Hematopoietic multipotent progenitor cell treated with erythropoietin and hydrocortisone succinate and interleukin-3 and kit ligand, for 15 days (in vitro differentiated cells): ENCODE measurements at places on chromosomes 5 and 9.

DNA sequence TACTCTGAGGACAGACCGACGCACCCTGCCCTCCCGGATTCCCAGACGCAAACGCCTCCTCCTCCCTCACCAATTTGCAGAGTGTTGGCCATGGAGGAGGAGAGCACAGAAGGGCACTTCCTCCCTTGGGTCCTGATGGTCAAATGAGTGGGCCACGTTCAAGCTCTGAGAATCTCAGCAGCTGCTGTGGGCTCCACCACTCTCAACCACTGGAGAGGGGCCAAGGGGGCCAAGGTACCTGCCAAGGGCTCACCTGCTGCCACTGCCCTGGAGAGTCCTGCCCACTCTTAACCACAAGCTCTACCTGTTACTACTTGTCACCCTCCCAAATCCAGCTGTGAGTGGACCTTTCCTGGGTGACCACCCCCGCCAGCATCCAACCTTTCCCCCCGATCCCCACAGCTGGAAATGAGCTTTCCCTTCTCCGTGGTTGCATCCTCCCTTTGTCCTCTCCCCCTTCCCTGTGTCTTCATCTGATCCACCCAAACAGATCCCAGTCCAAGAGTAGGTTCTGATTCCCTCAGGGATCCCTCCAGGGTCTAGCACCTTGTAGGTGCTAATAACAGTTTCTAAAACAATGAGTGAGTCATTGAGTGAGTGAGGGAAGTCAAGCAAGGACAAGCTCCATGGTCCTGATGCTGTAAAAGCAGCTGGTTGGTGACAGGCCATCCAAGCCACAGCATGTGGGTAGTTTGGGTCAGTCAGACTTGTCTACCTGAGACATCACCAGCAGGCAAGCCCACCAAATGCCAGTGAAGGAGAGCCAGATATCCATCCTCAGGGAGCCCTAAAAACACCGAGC is 69.7 kb downstream of the FAM114A2 start:
- DNase-seq: no peak

GRCh38 chr9:4296217-4296616 is 3.7 kb downstream of the GLIS3 start:
- DNase-seq: no peak

DNA sequence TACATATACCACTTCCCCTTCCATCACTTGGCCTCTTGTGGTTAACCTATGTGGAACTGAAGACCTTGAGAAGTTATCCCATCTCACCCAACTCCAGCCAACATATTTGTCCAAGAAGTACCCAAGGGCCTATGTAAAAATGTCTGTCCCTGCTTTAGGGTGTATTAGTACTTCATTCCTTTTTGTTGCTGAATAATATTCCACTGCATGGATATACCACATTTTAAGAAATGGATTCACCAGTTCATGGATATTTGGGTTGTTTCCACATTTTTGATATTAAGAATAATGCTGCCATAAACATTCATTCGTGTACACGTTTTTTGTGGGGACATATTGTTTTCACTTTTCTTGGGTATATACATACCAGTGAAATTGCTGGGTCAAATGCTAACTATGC is 28.6 kb downstream of the IDNK start:
- no peak for DNase-seq

DNA sequence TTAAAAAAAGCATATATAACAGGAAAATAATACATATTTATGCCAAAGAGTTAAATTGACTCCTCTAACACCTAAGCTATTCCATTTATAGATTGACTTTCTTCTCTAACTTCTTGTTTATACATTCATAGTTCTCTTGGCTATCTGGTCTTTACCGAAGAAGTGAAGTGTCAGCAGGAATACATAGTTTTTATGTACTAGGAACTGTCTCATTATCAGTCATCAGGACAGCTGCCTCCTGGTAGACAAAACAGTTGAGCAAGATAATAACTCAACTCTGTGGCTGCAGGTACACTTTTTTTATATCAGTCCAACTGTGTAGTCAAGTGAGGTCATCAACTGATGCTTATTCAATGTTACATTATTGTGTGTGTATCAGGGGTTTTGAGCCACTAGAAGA is 1436.0 kb upstream of the NUDT12 start:
- no peak for DNase-seq

GRCh38 chr9:96425500-96426169 is 7.5 kb upstream of the ZNF367 start:
- DNase-seq: no peak

- DNase-seq: no peak
Measured at GRCh38 chr5:124652514-124652819, 94.0 kb downstream of the ZNF608 start.

DNA sequence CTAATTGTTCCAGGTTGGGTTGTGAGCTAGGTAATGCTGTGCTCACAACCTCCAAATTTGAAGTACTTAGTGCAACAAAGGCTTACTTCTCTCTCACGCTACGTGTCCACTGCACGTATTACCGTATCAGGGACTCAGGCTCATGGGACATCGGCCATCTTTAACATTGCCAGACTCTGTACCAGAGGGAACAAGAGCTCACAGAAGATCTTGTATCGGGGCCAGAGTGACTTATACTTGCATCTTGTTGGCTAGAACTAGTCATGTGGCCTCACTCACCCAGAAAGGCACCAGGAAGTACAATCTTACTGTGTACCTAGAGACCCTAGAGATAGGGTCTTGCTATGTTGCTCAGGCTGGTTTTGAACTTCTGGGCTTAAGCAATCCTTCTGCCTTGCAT is 81.1 kb upstream of the KLF9 start:
- DNase-seq: no peak

DNA sequence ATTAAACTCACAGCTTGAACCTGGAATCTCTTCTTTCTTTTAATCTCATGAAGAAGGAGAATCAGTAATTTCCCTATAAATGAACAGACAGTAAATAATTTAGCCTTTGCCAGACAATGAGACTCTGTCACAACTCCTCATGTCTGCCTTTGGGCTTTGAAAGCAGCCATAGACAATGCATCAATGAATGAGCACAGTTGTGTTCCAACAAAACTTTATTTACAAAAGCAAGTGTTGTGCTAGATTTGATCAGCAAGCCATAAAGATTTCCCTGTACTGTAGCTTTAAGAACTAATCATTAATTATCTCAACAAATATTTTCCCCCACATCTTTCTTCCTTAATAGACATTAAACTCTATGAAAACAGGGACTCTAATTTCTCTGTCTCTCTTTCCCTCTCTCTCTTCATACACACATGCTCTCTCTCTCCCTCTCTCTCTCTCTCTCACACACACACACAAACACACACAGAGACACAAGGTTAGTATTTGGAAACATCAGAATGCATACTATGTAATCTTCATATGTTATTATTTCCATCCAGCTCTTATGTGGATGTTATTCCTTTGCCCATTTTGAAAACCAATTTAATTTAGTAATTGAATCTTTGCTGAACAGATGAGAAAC is 1209.8 kb upstream of the CDH6 start:
- no peak for DNase-seq

DNA sequence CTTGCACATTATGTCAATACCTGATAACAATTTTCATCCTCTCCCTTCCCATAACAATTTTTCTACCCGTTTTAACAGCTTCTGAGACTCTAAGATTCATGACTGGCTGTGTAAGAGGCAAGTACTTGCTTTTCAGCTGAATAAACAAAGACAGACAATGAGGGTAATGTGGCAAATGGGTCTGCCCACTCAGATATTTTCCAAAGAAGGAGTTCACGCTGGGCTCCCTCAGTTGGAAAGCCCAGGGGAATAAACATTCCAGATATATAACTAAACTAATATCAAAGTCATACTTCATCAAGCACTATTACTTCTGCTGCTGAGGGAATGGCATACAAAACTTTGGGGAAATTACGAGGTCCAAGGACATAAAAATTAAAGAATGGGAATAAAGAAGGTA is 24.4 kb downstream of the MEGF9 start:
- no peak for DNase-seq

DNA sequence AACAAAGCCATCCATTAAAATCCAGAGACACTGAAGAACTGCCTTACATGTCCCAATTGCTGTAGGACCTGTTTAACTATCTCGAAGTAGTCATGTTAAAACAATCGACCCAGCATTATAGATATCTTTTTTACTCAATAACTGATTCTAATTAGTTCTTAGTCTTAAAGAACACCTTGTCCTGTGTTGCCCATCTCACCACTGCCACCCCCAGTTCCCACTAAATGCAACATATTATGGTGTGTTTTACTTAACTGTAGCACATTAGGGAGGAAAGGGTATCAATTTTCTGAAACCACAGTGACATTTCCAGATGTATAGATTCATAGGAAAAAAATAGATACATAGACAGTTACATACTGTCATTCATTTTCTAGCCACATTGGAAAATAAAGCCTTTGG is 221.2 kb downstream of the MEF2C start:
- no peak for DNase-seq

DNA sequence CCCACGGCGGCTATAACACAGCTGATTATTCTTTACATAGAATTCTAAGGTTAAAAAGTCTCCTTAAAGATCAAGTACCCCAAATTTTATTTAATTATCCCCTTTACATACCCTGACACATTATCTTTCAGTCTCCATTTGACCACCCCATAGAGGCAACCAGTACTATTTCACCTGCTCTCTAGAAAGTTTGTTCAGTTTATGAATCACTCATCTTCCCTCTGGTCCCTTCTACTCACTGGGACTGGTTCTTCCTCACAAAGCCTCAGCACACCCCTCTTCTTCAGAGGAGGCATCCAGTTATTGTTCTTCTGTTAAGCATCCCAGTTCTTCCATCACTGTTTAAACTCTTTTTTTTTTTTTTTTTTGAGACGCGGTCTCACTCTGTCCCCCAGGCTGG is 42.8 kb downstream of the PPP1R2B start:
- no peak for DNase-seq
